ENCODE measurements at places on chromosomes 3 and 15.

DNA sequence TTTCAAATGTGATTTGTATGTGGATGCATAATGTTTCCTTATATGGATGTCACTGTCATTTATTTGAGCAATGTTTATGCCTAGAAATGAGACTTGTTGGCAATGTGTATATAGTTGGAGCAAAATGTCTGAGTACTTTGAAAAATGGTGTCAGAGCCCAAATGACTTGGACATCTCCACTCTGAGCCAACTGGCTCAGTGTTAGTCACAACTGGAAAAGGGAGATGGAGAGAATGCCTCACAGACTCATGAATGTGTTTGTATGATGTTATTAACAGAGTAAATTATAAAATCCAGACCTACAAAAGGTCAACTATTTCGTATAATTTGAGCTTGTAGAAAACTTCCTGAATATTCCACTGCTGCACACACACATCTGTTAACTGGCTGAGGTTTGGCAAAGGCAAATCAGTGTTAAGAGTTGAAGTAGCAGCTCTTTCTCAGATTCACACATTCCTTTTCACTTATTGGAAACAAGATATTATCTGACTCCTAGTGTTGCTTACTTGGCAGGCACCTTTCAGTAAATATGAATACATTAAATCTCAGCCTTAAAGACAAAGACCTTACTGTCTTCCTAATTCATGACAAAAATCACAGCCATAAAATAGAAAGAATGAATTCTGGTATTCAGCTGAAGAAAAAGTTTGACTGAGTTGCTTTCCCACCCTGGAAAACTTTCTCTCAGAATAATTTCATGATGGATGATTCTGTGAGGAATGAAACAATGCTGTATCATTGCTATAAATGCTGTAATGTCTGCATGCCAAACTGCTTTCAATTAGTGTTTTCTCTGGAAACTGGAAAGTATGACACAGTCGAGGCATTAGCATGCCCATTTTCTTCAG, 27.0 kb downstream of the ADIPOQ start:
- peak; percentile 35 for DNase-seq

GRCh38 chr15:66894363-66894762, 171.0 kb upstream of the SMAD3 start:
- no peak for DNase-seq

DNA sequence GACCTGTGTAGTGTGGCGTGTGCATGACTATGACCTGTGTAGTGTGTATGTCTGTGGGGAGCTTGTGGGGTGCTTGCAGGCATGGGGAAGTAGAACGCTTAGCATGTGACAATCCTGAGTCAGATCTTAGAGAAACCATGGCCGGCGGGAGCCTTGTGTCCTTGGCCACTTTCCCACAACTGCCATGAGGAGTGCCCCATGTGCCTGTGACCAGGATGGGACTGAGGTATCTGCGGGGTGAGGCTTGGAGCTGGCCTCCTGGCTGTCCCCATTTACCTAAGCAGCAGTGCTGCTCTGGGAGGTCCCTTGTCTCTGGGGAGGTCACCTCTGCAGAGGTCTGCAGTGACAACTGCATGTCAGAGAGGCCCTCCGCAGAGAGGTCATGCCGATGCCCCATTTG, 23.6 kb downstream of the TRPM1 start:
- no peak for DNase-seq

GRCh38 chr15:87633525-87633924, 623.0 kb downstream of the NTRK3 start:
- DNase-seq: no peak

GRCh38 chr15:86312486-86312885, 232.8 kb downstream of the AGBL1 start:
- DNase-seq: no peak

DNA sequence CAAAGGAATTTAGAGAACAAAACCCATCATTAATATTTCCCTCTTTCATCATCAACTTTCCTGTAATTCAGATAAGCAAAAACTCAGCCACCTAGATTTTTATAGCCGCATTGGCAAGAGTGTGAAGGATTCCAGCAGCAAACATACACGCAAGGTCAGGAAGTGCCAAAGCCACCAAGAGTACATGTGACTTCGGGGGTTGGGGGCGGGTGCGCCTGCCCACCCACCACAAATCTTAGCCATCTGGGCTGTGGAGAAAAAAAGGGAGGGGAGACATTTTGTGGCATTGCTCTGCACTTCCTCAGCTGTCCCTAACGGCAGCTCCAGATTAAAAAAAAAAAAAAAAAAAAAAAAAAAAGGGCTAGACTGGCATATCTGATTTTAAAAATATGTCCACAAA, 148.4 kb downstream of the TNIK start:
- no peak for DNase-seq

- DNase-seq: no peak
Observed at GRCh38 chr15:83215306-83215705, 7.7 kb upstream of the HDGFL3 start.

DNA sequence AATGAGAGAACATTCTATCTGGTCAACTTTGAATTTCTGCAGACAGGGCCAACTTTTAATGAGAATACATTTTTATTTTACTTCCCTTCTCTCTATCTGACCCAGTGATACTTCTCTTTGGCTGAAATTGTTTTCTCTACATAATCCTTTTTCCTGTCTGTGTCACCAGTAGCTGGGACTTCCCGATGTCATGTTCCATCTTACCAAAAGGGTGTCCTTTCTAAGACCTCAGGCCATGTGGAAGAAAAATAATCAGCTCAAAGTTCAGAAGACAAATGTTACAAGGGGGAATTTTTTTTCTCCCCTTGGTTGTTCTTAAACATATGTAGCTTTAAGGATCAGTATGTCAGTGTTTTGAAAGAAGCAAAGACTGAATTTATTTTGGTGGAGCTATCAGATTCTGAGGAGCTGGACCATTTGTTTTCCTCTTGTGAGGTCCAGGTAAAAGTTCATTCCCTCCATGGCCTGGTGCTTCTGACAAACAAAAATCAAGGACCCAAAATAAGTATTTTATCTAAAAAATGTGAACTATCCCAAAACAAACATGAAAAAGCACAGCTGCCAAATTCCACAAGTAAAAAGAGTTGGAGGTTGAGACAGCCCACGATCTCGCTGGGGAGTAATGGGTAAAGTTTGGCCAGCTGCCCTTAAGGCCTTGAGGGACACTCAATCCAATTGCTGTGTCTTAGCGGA, 859.4 kb upstream of the NR2F2 start:
- no peak for DNase-seq

DNA sequence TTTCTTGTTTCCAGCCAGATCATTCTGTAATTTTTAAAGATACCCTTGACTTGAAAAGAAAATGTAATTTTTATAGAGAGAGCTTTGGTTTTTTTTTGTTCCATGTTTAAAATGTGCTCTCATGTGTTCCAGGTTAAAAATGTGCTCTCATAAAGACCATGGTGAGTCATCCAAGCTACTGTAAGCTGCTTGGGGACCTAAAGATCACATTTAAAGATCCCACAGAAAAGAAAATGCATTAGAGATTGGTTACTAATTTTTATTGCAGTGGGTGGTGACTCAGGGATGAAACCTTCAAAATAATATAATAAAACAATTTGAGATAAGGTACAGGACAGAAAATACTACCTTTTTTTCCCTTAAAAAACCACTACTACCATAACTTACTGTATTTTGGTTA, 11.0 kb downstream of the TCF12 start:
- DNase-seq: no peak

DNA sequence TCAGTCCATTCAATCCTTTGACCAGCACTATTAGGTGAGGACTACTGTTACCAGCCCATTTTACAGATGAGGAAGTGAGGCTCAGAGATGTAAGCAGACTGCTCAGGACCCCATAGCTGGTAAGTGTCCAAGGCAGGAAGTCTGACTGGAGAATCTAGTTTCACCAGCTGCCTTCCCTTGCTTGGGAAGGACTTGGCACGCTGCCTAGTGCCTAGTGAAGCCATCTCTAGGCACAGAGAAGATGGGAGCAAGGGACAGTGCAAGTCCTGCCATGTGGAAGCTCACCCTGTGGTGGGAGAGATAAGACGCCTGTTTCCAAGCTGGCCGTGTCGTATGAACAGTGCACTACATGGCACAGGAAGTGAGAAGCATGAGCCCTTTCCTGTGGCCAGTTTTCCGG, 111.8 kb upstream of the TMC3 start:
- DNase-seq: no peak

DNA sequence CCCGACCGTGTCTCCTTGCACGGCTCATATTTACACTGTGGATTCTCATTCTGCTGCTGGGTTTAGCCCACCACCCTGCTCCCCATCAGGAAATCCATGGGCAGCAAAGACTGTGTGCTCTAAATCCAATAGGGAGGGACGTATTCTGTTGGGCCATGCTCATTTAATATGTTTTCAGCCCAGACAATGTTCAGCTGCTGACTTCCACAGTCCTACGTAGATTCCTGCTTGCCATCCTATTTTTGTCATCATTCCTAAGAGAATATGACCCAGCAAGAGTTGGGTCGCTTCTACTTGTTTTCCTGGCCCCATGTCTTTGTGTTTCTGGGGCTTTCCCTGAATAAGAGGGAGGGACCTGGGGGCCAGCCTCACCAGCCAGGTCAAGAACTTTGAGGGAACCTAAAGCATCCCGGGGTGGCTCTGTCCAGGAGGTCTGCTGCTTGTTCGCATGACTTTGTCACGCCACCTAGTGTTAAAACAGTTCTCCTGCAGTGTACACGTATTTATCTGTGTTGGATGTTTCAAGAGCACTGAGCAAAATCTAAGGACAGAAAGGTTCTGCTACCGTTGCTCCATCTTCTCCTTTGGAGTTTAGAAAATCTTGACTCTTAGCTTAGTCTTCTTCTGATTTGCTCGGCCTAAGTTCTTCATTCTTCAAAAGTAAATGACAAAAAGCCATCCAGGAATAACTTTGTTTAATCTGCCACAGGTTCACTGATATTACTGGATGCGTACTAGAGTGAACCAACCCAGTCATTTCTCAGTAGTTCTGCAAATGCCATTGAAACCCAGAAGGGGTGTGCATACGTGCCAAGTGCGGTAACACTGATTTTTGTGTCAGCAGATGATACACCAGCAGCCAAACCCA, 79.8 kb upstream of the NR2E3 start:
- peak; percentile 71 for DNase-seq

GRCh38 chr3:178849199-178849910, 222.3 kb downstream of the ZMAT3 start:
- no peak for DNase-seq

DNA sequence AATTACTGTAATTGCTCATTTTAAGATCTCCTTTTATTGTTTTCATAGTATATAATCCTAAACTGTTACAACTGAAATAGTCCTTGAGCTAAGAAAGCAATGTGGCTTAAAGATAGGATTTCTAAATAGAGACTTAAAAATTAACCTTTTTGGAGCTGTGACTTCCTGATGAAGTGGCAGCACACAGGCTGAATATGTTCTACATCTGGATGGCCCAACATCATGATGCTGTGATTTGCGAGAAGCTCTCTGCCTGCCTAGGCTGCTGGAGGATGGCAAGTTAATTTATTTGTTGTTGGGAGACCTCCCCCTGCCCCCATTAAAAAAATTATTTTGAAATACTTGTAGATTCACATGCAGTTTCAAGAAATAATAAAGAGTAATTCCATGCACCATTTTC, 134.5 kb downstream of the IGF1R start:
- DNase-seq: no peak

DNA sequence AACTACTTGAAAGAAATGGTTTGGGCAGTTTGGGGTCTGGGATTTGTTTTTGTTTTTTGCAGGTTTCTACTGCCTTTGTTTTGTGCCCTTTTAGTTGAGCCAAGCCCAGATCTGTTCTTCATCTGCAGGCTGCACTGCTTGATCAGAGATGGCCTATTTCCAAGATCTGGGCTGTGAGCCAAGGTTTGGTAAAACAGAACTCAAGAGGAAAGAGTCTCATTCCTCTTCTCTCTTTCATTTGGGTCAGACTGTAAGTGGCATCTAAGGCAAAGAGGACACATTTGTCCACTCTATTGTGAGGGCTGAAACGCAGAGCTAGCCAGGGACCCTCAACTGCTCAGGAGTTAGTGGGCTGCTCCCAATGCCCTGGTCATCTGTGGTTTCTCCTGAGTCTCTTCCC, 104.4 kb upstream of the UBE3A start:
- peak; percentile 33 for DNase-seq

DNA sequence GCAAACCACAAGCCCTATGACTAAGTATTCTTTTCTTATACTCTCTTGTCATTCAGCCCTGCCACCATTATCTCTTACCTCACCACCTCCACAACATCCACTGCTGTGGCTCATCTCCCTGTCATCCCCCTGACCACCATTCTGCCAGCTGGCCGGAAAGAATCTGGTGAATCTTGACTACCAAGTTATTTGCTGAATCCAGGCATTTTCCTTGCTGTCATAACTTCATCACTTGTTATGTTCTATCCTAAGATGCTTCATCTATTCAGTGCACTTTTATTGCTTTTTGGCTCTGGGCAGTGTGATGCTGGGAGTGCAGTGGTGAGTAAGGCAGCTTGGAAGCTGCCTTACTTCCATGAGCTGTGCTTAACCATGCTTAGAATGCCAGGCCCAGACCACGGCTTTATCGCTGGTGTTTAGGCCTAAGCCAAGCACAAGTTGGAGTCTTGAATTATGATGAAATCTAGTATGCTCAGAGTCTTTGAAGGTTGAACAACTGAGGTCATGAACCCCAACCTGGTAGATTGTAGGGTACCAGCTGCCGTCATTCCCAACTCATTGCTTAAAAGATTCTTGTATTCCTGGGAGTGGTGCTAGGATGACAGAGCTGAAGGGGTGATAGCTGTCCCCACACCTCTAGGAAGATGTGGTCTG, 27.0 kb upstream of the APH1B start:
- DNase-seq: peak; percentile 70

DNA sequence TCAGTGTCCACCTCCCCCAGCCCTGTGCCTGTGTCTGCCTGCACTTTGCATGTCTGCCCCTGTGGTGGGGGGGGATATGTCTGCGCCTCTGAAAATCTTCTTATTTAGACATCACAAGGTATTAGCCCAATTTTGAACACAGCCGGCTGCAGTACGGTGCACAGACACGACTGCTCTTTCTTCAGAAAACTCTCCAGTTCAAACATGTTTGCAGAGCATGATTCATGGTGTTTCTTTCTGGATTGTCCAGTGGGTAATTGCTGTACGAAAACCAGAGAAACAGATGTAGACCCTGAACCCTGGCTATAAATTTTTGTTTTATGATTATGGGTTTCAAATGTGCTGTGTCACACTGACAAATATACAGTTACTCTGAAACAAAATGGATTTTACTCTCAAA, 3.4 kb upstream of the RARB start:
- DNase-seq: no peak
